CD4-positive, alpha-beta T cell treated with Interleukin-6 for 4 hours (primary cell): ENCODE measurements at places on chromosomes 2 and 18.

- no peak for DNase-seq
Measured at GRCh38 chr2:216932113-216932862, 72.4 kb upstream of the TNP1 start.

- no peak for DNase-seq
Measured at GRCh38 chr2:199940373-199940772, 14.9 kb downstream of the TYW5 start.

GRCh38 chr18:32339045-32339444 lies 131.6 kb downstream of the GAREM1 start:
- DNase-seq = no peak

DNA sequence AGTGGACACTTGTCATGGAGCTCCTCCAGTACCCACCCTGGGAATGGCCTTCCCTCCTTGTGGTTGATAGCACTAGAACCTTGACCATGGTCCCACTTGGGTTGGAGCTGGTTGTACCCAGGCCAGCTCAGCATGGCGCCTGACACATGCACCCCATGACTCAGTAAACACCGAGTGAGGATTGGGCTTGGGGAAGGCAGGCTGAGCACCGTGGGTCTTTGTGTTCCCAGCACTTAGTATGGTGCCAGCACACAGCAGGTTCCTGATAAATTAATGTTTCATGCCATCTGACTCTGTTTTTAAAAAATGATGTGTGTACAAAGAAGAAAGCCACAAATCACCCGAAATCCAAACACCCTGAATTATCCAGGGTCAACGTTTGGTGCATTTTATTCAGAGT lies 69.8 kb downstream of the CIB4 start:
- DNase-seq = no peak
